ENCODE measurements at places on chromosomes 3 and 15.

DNA sequence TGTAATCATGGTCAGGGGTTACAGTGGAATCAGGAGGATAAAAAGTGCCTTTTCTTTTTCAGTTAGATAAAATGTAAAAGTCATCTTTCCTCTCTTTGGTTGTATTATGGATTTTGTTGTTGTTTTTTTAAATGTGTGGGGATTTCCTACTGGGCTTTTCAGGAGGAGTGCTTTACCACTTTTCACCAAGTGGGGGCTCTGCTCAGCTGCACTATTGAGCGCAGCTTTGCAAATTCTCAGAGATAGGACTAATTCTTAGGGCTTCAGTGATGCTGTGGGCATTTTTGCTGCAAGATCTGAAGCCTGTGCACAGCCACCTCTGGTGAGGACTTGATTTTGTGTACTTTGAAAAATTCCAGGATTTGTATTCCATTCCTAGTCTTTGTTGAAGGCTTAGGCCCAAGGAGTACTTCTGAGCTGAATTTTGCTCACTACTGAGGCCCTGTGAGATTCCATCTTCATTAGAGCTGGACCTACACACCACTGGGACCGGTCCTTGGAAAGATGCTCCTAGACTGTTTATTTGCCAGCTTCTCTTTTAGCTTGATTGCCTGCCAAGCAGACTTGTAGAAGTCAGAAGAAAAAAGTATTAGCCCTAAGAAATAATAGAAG lies 7.5 kb downstream of the GNB5 start:
- peak; percentile 67 for DNase-seq

DNA sequence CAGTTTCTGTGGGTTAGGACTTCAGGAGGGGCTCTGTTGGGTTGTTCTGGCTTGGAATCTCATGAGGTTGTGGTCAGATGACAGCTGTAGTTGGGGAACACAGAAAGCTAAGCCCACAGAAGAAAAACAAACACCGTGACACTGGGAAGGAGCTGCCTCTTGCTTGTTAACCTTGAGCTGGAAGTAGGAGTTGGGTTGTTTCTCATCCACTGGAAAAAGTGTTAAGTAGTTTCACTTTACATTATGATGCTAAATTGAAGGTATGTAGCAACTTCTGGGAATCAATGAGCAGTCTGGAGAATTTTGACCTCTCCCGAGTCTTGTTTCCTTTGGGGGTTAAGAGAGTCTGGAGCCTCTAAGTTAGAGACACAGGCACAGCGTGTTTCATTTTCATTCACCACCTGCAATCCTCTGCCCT lies 20.4 kb downstream of the HACD3 start:
- no peak for DNase-seq

GRCh38 chr3:44762170-44762677 lies 630 bp downstream of the KIF15 start:
- no peak for DNase-seq

DNA sequence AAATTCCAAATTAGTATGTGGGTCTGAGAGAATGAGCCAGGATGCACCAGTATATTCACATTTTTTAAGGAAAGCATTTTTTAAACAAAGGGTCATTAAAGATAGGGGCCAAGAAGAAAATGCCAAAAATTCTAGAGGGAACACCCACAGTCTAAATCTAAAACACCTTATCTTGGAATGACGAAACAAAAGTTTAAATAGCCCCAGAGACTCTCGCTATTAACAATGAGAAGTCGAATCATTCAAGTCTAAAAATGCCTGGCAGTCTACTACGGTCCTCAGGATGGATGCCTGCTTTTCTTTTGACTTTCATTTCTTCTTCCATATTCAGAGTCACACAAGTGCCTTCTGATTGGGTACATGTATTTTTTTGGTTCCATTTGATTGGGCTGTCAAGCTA lies 66.3 kb downstream of the SSUH2 start:
- DNase-seq: no peak

- DNase-seq: no peak
Measured at GRCh38 chr3:100637197-100637631, 27.8 kb downstream of the ADGRG7 start.

DNA sequence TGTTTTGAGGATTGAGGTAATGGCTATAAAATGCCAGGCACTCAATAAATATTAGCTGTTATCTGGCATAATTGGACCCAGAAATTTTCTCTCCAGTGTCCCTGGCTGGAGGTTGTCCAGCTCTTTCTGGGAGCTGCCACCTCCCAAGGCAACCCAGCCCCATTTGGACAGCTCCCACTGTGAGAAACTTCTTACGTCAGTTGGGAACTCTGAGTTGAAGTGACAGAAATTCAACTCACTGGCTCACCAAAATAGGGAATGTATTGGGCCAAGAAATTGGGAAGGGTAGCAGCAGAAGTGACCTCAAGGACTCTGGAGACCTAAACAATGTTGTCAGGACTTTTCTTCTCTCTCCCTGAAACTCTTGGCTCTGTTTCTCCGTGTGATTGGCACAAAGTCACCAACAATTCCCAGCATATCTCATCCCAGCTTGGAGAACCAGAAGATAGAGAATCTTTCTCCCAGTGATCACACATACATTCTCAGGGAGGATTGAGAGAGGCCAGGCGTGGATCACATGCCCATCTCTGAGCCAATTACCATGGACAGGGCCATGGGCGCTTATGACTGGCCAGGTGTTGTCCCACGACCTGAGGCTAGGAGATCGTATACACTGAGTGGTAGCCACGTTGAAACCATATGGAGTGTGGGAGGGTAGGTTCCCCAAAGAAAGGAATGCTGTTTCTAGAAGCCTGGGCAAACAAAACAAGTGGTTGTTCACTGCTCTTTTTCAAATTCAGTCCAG lies 22.5 kb upstream of the HCN4 start:
- no peak for DNase-seq
